ENCODE measurements at places on chromosomes 12 and 14.
A peak's percentile ranks its signal among the peaks of the same experiment; 100 is the strongest.

DNA sequence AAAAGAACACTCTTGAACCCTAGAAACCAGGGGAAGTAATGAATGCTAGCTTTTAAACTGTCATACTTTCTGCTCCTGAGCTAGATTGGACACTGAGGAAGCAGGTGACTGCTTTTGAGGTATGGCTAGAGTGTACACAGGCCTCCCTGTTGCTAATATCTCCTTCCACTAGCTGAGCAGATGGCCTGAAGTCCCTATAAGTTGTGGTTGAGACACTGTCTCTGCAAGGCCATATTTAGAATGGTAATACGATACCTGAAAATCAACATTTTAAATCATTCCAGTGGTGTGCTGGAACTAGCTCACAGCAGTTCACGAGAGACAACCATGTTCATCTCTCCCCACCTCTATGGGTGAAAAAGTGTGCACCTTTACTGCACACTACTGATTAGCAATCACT lies 46.4 kb upstream of the BMP4 start:
- no peak for DNase-seq

GRCh38 chr14:79436335-79436734 lies 775.0 kb downstream of the DIO2 start:
- no peak for DNase-seq

DNA sequence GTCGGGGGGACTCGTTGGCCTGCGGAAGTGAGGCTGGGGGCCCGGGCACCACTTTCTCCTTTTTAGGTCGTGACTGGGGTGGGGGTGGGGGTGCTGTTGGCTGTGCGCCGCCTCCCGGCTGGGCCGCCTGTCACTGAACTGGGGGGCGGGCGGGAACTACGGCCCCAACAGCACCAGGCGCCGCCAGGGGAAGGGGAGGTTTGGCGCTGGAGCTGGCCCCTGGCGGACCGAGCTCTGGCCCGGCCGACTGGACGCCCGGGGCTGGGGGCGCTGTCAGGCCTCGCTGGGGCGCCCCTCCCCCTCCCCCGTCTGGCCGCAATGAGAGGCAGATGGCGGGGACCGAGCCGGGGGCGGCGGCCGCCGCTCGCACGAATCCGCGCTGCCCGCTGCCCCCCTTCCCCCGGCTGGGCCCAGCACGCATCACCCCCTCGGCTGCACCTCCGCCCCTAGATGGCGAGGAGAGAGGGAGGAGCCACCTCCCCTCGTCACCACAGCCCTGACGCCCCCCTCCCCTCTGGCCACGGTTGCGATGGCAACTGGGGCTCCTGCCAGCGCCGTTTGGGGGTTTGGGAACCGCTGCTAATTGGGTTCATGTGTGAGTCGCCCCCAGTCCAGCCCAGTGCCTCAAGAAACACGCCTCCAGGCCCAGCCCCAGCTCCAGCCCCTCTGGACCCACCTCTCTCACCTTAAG lies 723 bp downstream of the NFATC4 start:
- DNase-seq, result peak; percentile 84

DNA sequence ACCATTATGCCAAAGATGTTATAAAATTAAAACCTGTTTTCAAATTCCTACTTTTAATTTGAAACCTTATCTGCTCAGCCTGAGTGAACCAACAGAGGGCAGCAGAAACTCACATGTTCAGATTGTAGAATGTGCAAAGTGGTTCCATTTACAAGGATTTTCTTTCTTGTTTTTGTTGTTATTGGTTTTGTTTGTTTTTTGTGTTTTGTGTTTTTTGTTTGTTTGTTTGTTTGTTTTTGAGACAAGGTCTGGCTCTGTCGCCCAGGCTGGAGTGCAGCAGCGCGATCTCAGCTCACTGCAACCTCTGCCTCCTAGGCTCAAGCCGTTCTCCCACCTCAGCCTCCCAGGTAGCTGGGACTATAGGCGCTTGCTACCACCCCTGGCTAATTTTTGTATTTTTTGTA lies 22.8 kb upstream of the GARIN2 start:
- DNase-seq, result peak; percentile 34

GRCh38 chr12:132444957-132445883 lies 44.7 kb upstream of the FBRSL1 start:
- peak; percentile 83 for DNase-seq

GRCh38 chr14:20907214-20907613 lies 16.0 kb downstream of the RNASE3 start:
- no peak for DNase-seq
